Right hindlimb (tissue), 1 donor: ENCODE measurements at places on chromosomes 16 and 17.
A peak's percentile ranks its signal among the peaks of the same experiment; 100 is the strongest.

DNA sequence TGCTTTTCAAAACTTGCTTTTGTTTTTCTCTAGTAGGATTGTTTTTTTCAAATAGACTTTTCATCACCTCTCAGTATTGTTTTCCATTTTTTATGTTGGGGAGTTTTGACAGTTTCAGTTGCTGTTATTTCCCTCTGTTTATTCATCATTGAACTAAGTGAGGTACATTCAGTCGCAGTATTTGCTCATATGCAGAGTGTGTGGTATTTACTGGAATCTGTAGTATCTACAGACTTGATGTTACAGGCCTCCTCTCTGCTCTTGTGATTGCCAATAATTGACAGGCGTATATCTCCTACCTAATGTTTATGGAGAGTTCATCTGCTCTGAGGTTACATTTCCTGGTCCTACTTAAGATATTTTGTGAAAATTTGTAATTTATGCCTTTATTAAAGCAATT is 49.6 kb downstream of the COX10 start:
- DNase-seq: no peak

DNA sequence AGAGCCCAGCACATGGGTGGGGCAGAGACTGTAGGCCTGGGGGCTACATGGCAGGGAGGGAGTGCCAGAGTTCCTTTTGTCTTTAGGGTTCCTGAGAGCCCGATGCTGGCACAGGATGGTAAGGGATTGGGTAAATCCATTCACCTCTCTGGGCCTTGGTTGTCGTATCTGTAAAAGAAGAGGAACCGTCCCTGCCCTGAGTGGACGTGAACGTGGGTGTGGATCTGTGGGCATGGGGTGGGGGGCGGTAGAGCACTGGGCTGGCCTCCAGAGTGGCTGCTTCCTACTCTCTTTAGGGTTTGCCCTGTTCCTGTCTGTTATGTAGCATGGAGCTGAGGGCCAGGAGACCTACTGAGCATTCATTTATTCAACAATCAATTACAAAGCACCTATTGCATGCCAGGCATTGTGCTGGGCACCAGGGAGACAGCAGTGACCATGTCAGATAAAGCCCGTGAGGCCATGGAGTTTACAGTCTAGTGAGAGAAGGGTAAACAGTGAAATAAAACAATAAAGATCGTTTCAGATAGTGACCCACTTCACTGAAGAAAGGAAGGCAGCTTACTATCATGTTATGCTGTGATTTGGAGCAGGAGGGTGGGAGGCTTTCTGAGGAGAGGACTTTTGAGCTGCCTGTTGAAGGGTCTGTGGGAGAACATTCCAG is 13.1 kb upstream of the TCAP start:
- DNase-seq: no peak

DNA sequence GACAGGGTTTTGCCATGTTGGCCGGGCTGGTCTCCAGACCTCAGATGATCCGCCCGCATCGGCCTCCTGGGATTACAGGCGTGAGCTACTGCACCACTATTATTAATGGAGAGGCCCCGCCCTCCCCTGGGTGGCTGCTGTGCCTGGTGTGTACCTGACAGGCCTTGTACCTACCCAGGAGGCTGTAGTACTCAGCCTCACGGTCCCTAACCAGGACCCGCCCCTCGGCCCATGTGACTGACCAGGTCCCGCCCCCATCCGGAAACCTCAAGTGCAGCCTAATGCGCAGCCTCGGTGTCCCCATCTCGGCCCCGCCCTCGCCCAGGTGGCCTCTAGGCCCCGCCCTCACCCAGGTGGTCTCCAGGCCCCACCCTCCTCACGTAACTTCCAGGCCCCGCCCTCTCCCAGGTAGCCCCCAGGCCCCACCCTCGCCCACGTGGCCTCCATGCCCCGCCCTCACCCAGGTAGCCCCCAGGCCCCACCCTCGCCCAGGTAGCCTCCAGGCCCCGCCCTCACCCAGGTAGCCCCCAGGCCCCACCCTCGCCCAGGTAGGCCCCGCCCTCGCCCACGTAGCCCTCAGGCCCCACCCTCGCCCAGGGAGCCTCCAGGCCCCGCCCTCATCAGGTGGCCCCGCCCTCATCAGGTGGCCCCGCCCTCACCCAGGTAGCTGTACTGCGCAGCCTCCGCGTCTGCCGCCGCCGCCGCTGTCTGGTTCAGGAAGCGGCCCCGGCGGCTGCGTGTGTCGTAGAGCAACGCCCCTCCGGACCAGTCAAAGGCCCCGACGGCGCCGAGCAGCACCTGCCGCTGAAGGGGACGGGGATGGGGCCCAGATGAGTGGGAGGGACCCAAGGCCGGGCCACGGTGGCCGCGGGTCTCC is 31.0 kb downstream of the HASPIN start:
- DNase-seq: no peak

DNA sequence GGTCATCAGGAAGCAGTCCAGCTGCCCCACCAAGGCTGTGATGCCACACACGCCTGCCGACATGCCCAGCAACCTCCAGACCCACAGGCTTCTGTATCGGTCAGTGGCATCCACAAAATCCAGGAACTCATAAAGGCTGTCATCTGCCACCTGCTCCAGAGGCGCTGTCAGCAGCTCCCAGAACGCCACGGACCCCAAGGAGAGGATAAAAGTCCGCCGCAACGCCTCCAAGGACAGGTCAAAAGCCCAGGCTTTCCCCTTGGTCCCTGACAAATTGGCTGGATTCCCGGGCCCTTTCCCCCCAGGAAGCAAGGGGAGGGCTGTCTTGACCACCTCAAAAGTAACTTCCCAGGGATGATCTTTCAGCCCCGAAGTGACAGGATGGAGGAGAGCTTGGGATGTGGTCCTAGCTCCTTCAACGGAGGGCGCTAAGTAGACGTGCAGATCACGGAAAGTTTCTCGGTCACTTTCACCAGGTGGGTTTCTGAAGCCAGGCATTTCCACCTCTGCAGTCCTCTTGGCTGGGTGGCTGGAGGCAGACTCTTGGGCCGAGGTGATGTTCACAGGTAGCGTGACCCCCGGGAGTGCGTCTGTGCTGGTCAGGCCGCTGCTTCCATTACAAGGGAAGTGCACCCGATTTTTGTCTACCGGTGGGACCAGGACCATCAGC is 854 bp downstream of the MFSD6L start:
- DNase-seq: no peak

GRCh38 chr17:65750166-65750565 is 188.7 kb upstream of the AXIN2 start:
- DNase-seq: no peak

DNA sequence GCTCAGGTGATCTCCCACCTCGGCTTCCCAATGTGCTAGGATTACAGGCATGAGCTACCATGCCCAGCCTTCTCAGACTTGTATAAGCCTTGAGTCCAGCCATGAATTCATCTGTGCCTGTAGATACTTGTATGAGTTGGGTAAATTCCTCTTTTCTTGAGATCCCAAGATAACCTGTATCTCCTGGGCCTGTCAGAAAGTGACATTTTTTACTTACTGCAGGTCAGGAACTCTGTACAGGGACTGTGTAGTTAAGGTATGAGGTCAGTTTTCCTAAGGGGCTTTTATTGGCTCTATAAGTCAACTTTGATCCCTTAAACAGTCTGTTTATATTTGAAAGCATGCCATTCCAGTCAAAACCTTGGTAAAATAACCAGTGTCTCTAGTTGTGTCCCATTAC is 106.3 kb upstream of the HAS3 start:
- no peak for DNase-seq

DNA sequence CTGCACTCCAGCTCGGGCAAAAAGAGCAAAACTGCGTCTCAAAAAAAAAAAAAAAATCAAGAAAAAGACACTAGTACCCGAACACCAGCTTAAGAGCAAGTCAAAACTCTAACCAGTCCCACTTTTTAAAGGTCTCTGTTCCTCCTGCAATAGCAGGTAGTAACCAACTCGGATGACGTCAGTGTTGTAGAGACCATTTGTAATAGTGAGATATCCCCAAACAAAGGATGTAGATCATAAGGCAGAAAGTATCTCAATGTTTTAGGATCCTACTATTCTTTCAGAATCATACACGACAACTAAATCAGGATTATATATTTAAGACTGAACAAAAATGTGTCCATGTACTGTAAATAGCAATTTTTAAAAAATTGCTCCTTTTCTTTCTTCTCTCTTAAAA is 2.4 kb downstream of the JPT1 start:
- no peak for DNase-seq

DNA sequence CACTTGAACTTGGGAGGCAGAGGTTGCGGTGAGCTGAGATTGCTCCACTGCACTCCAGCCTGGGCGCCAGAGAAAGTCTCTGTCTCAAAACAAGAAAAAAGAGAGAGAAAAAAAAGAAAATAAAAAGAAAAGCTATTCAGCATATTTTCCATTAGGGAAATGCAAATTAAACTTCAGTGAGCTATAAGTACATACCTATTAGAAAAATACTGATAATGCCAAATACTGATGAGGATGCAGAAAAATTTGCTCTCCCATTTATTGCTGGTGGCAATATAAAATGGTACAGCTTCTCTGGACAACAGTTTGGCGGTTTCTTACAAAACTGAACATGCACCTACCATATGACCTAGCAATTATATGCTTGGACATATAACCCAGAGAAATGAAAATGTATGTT is 9.8 kb downstream of the KRT10 start:
- DNase-seq: no peak

DNA sequence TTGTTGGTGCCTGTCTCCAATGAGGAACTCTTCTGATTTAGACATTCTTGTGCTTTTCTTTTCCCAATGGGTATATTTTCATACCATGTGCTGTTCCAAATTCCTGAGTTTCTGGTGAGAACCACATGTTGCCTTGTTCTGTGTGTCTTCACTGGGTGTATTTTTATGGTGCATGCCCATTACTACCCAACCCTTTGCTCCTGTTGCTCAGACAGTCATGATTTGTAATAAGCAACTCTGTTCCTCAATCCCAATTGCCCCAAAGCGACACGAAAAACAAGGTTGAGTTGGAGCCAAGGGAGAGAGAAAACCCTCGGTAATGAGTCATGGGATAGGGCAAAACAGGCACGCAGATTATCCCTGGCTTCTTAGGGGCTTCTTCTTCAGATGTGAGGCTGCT is 101.8 kb downstream of the ABCA8 start:
- no peak for DNase-seq

- DNase-seq: no peak
These were observed 17.0 kb downstream of the BCL7C start for GRCh38 chr16:30876867-30877266.

GRCh38 chr17:65630502-65630901 is 69.1 kb upstream of the AXIN2 start:
- no peak for DNase-seq

DNA sequence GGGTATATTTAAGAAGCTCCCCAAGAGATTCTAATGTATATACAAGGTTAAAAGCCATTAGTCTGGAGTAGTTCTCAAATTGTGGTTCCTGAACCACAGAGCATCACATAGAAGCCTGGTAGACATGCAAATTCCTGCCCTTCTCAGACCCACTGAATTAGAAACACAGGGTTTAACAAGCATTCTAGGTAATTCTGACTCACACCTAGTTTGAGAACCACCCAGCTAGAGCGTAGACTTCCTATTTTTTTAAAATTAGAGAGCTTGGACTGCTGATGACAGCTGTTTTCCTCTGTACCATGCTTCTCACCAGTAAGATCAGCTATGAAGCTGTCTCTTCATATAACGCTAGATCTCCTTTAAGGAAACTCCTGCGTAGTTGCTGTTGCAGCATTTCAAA is 50.6 kb downstream of the HS3ST3B1 start:
- DNase-seq: no peak

DNA sequence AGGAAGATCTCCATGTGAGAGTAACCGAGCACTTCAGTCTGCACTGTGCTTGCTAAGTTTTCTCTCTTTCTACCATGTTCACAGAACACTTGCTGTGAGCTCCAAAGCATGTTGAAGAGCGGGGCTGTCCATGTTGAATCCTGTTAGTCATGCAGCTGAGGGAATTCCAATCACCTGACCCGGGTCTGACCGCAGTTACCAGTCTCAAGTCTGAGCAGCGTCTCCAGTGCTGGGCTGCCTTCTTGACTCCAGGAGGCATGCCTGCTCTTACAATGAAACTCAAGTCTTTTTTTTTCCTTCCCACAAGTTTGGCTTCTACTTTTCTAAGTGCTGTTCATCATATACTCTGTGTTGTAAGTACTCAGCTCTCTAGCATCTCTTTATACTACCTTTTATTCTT is 44.3 kb downstream of the HOXB1 start:
- no peak for DNase-seq

GRCh38 chr17:16945136-16945482 is 26.8 kb downstream of the TNFRSF13B start:
- DNase-seq: peak; percentile 21

GRCh38 chr17:2889256-2889655 is 93.0 kb downstream of the RAP1GAP2 start:
- DNase-seq: no peak

DNA sequence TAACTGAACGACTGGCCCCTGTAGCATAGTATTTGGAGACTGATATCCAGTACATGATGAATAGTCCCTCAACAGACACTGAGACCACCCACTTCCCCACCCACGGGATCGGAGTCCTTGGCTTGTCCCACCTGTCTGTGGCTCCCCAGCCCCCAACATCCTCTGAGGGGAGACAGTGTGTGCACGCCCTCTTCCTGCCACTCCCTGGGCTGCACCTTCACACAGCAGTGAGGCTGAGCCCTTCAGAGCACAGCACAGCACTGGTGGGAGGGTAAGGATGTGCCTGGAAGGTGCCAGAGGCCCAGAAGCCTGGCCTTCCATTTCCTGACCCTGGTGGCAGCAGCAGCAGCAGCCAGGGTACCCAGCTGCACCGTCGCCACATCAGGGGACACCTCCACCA is 11.0 kb downstream of the DNASE1 start:
- no peak for DNase-seq

- DNase-seq: no peak
These were observed 185.8 kb downstream of the HS3ST3A1 start for GRCh38 chr17:13415871-13416416.

GRCh38 chr17:66541461-66542128 is 239.2 kb downstream of the PRKCA start:
- peak; percentile 65 for DNase-seq

- no peak for DNase-seq
These were observed 9.2 kb downstream of the MPV17L start for GRCh38 chr16:15404792-15405191.

DNA sequence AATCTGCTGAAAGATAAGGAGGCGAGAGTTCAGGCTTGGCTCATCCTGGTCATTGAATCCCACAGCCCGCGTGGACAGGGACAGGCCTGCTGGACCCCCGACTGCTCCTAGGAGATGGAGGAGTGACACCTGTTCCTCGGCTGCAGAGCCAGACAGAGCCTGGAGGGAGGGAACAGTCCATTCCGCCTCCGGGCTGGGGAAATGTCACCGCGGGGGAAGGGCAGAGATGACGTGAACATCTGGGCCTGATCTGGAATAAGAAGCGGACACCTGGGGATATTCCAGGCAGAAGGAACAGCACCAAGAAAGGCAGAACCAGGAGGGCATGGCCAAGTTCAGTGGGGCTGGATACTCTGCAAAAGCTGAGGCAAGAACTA is 1.5 kb downstream of the ZNF747 start:
- DNase-seq: no peak

GRCh38 chr16:21989751-21990150 is 11.2 kb downstream of the PDZD9 start:
- no peak for DNase-seq

- DNase-seq: no peak
These were observed 631.5 kb upstream of the RBFOX1 start for GRCh38 chr16:6701096-6701495.
